ENCODE measurements at places on chromosomes 7 and 10. TPM values are rescaled to one million over a fixed set of nuclear protein-coding genes. Genes with fewer than 3 reads are reported as not detected.

The ATG9B gene
- total RNA-seq: 7.1 TPM

The OR2A12 gene
- not detected for total RNA-seq

The FAM204A gene
- total RNA-seq: 57.2 TPM

The HOGA1 gene
- total RNA-seq: 1.0 TPM

The PSD gene
- 10.9 TPM for total RNA-seq

- DNase-seq: peak; percentile 41
Measured at GRCh38 chr10:125300937-125301336, 140.6 kb upstream of the CTBP2 start.

- DNase-seq: no peak
Measured at GRCh38 chr7:90966346-90966745, 297.9 kb upstream of the FZD1 start.

GRCh38 chr7:36441344-36442022 is 51.8 kb downstream of the ANLN start:
- DNase-seq: no peak

DNA sequence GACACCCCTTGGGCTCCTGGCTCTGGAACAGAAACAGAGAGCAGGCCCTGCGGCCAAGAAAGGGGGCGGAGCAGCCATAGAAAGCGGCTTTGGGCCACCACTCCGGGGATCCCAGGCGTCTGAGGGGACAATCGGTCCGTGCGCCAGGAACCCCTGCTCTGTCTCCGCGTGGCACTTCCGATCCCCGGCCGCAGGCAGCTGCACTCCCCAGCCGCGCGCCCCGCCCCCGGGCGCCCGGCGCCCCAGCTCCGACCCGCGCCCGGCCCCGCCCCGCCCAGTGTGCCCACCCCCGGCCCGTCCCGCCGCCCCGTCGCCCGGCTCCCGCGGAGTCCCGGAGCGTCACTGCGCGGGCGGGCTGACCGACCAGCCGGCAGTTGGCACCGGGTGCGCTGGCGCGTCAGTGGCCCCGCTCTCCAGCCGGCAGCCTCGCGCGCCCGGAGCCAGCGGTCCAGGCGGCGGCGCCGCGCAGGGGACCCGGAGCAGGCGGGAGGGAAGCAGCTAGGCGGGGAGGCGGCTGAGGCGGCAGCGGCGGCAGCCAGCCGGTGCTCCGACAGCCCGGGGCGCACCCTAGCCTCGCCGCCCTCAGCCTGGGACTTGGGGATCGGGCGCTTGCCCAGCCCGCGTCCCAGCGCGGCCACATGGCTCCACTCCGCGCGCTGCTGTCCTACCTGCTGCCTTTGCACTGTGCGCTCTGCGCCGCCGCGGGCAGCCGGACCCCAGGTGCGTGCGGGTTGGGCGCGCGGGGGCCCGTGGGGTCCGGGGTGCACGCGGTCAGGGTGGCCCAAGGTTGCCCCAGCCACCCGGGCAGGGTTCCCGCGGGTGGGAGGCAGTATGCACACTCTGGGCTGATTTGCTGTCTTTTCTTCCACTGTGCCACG is at the start of gene ADAMTS14:
TSS of gene ADAMTS14 (plus strand) at position 342 of the 878 bp plus-strand sequence. CDS start at position 639, 297 bp downstream.
- DNase-seq: no peak

DNA sequence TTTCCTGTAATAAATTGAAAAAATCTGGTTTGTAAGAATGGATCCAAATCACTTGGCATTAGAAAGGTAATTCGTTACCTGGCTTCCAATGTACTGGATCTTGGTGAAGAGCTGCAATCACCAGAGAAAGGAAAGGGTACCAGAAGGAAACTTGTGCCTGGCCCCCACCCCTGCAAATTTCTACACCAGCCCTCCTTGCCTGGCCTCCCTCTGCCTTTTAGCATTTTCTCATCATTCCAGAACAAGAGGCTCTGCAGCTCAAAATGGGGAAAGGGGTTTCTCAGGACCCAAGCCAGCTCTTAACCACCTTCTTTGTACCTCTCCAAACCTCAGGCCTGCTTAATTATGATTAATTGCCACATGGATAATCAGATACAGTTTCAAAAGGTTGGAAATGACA is 612.8 kb upstream of the MGMT start:
- no peak for DNase-seq
